ENCODE measurements at places on chromosomes 3 and 15.

- DNase-seq = no peak
Measured at GRCh38 chr3:132723024-132723950, 1.1 kb upstream of the NPHP3 start.

GRCh38 chr3:125401402-125401801 lies 26.3 kb upstream of the ZNF148 start:
- no peak for DNase-seq

GRCh38 chr3:183338520-183338919 lies 85.5 kb downstream of the B3GNT5 start:
- DNase-seq = no peak

DNA sequence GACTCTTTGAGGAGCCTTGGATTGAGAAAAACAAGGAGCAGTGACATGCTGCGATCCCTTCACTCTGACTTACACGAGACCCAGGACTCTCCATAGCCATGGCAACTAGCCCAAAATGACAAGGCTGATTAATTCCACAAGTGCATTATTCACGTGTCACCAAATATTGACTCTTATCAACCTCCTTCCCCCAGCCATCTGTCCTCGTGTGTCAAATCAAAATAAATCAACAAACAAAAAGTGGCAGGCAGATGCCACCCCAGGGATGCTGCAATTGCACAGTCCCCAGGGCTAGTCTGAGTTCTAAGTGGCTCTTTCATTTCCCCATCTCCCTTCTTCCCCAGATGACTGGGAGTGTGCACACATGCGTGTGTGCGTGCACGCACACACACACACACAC lies 104.9 kb downstream of the AQP9 start:
- no peak for DNase-seq

GRCh38 chr15:76185716-76186115 lies 125.6 kb downstream of the ETFA start:
- no peak for DNase-seq

DNA sequence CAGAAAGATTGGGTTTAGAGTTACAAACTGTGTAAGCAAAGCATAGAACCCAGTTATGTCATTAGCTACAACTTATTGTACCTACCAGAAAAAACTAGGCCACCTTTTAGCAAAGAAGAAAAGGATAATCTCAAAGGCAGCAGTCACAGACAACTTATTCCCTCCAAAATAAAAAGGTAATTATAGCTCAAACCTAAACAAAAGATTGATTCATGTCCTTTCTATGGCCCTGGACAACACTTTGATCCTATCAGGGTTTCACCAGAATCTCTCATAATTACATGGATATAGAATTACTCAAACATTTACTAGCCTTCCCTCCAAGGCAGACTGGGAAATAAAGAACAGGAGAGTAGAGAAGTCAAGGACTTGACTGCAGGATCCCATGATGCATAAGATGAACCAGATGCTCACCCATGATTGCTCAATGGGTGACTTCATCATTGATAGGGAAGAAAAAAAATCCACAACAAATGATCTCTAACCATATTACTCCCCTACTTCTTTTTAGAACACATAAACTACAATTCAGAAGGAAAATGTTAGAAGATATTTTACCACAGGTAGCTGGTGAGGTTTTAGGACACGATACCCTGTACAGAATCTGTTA lies 17.4 kb downstream of the DET1 start:
- DNase-seq = no peak

DNA sequence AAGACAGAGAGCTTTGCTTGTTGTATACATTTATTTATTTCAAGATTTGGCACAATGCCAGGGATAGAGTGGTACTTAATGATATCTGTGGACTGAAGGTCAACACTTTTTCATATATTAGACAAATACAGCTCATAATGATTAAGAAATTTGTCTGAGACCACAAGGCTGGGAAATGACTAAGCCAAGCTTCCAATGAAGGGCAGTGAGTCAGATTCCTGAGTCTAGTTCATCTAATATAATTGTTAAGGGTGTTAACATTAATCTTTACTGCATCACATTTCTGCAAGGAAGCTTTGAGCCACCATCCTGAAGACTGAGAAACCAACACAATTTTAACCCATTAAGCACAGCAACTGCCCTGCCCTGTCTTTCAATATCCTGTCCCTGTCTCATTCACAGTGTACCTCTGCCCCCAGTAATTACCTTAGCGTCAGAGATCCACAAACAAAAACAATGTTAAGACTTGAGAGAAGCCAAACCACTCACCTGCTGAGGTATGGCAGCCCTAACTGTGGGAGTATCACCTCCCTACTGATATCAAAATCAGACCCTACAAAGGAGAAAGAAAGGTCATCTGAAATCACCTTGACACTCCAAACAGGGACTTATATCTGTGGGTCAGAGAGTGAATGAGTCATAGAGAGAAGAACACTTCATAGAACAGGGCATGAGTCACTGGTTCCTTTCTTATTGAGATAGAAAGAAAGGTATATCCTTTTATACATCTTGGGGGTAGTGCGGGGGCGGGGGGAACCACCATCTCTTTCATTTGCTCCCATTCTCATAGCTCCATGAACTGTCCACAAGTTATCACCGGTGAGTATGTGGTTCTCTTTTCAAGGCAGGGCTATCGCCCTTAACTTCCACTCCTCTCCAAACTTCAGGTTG lies 74.7 kb downstream of the MAGI1 start:
- DNase-seq = no peak

GRCh38 chr15:47885920-47886319 lies 168.6 kb downstream of the SEMA6D start:
- DNase-seq = no peak

GRCh38 chr15:61518191-61518950 lies 289.3 kb upstream of the RORA start:
- DNase-seq = no peak

GRCh38 chr15:43625106-43625505 lies 6.5 kb upstream of the STRC start:
- no peak for DNase-seq

GRCh38 chr3:52406231-52406661 lies 38.7 kb downstream of the SEMA3G start:
- no peak for DNase-seq

- DNase-seq = no peak
Measured at GRCh38 chr15:64917211-64917610, 5.5 kb downstream of the ANKDD1A start.

- DNase-seq = no peak
Measured at GRCh38 chr3:44208568-44208967, 33.1 kb upstream of the TOPAZ1 start.

DNA sequence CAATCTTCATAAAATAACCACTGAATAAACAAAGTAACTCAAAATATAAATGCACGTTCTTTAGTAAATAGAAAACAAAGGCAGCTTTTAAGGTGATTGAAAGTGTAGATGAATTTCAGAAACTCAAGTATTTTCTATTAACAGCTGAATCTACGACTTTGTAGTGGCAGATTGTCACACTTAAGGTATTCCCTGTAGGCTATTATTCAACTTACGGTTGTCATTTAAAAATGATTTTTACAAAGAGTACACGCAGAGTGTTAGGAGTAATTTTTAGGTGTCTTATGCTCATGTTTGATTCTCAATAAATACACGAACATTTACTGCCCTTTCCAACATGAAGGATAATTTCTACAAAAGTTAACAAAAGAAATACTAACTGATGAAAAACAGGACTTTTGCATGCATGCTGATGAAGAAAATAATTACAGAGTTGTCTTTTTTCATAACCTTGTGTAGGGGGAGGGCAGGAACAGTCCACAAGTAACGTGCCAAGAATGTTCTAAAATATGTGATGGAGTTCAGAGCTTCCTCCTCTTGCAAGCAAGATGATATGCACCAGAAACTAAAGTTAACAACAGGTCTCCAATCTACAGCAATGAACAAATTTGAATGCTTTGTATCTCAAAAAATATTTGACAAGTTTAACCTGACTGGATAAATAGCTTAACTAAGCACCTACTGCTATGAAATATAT lies 16.7 kb downstream of the DCBLD2 start:
- no peak for DNase-seq

GRCh38 chr3:173096140-173096539 lies 44.9 kb downstream of the SPATA16 start:
- no peak for DNase-seq

DNA sequence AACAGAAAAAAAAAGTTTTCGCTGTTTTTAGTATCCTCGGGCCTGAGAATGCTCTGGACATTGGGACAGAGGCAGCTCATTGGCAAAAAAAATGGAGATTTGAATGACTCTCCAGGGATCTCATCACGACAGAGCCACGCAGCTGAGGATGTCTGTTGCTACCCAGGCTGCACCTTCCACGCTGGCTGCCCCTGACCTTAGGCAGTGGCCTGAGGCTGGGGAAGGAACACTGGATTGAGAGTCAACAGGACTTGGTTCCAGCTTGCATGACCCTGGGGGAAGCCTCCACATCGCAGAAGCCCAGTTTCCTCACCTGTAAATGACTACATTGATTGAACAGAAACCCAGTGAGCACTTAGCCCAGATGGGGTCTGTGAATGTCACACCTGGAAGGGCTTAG lies 8.7 kb upstream of the ACSBG1 start:
- no peak for DNase-seq

DNA sequence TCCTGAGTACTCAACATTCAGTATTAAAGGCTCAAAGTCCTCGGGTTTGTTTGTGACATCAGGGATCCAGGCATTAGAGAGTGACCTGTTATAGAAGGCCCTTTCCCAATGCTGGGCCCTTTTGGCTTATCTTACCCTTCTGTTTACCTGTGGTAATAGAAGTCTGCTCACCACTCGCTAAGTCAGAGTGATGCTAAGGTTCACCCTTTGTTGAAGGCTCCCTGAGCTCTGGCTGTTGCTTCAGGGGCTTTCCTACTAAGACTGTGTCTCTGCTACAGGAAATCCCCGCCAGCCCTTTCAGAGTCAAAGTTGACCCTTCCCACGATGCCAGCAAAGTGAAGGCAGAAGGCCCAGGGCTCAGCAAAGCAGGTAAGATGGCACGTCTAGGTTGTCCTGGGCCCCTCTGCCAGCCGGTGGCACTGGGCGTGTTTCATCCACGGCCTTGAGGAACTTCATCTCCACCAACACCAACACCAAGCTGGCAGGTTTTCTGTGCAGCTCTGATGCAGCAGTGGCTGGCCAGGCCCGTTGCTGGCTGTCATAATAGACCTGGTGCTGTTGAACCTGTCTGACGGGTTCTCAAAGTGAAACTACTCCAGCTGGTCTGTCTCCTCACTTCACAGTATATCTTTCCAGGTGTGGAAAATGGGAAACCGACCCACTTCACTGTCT lies 99.1 kb downstream of the DNASE1L3 start:
- no peak for DNase-seq

DNA sequence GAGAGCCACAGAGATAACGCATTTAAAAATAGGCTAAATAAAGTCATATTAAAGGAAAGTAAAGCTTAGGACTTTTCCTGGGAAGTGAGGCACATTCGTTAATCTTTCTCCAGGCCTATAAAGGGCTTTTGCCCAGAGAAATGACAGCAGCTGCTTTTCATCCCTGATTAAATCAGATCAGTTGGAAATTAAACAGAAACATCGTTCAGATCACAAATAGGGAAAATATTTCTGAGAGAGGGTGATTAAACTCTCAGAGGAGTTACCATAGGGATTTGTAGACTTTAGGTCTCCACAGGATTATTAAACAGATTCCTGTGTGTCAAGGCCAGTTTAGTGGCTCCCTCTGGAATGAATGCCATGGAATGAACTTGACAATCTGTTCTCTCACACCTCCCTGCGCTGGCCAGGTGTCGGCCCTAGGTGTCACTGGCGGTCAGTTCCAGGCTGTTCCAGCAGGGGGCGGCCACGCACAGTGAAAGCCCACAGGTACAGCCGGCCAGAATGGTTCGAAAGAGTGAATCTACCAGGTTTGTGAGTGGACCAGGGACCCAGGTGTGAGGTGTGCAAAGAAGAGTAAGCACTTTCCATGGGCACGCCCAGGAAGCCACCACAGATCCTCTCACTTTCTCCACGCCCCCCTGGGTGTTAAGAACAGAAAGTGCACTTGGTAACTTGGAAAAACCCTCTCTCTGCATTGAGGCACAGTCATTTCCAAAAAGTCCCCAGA lies 253.0 kb upstream of the RASGRP1 start:
- DNase-seq = peak; percentile 63

DNA sequence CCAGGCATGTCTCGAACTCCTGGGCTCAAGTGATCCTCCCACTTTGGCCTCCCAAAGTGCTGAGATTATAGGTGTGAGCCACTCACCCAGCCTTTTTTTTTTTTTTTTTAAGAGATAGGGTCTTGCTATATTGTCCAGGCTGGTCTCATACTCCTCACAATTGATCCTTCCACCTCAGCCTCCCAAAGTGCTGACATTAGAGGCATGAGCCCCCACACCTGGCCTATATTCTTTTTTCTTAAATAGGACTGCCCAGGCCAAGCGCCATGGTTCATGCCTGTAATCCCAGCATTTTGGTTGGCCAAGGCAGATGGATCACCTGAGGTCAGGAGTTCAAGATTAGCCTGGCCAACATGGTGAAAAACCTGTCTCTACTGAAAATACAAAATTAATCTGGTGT lies 12.5 kb downstream of the NR1I2 start:
- DNase-seq = no peak

DNA sequence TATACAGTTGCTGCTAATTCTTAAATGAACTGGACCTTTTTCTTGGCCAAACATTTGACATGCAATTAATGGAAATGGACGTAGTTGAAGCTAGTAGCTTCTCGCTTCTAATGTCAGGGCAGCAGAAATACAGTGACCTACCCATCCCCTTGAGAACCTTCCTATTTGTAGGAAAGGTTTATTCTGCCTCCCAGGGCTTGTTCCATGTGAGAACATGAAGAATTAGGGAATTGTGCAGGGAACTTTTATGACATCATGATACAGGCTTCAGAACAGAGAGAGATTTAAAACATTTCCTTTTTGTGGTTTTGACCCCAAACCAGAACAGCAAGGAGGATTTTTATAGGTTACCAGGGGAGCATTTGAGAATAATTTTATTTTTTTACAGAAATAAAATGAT lies 406.6 kb upstream of the PPP2R3A start:
- no peak for DNase-seq

GRCh38 chr15:101558221-101558941 lies 68.9 kb upstream of the PCSK6 start:
- no peak for DNase-seq

DNA sequence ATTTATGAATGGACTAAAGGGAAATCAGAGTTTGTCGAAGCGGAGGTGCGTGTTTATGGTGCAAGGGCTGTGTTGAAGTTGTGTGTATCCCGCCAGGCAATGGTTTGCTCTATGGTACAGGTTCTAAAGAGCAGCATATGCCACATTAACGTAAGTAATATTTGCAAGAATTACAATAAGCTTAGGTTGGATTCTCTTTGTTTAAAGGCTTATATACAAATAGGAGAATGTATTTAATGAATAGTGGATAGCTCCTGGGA lies 800 bp downstream of the EPHA3 start:
- DNase-seq = peak; percentile 7

- no peak for DNase-seq
Measured at GRCh38 chr3:45321607-45322391, 66.6 kb upstream of the LARS2 start.

- no peak for DNase-seq
Measured at GRCh38 chr15:36468746-36469145, 110.7 kb upstream of the CDIN1 start.

- DNase-seq = no peak
Measured at GRCh38 chr3:111570404-111571030, 24.6 kb downstream of the ZBED2 start.
